ENCODE measurements at places on chromosomes 7 and 10.

DNA sequence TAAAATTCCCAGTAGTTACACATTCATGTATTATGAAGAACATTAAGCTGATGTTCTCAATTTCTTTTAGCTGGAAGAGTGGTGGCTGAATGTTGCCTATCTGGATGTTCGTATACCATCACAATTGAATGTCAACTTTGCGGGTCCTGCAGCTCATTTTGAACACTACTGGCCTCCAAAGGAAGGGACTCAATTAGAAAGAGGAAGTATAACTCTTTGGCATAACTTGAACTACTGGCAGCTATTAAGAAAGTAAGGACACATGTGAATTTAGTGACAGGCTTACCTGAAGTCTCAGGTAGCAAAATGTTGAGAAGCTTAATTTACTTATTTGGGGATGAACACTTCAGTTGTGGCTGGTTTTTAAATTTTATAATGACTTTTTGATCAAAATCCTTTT is 15.9 kb downstream of the CROT start:
- DNase-seq = no peak

DNA sequence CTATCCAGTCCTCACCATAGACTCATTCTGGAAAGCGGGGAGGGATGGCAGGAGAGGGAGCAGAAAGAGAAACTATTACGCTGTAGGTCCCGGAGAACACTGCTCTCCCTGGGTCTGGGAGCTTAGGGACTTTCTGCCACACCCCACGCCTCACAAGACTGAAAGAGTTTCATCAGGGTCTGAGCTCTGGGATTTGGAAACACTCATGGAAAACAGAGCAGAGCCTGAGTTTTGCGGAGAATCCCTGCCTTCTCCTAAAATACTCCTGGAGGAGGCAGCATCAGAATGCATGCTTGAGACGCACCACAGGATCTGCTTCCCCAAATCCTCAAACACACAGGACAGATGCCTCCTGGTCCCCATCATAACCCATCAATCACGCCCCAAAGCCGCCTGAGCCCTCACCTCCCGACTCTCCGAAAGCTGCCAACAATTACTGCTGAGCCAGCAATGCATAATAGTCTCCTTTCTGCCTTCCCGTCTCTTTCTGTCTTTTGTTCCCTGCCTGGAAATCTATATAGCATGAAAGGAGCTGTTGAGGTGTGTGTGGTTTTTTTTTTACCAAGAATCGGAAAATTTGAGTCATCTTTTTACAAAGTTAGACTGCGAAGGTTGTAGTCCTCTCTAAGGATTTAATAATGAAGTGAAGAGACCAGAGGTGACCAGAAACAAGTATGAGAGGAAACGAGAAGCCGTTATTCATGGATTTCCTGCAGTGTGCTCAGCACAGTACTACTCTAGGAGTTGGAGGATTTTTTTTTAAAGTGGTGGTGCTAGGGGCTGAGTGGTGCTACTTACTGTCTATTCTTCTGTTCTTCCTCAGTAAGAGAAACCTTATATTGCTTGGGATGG is 37.7 kb downstream of the ASB13 start:
- DNase-seq = peak; percentile 65

- no peak for DNase-seq
These were observed 107.3 kb upstream of the STARD3NL start for GRCh38 chr7:38070718-38071117.

DNA sequence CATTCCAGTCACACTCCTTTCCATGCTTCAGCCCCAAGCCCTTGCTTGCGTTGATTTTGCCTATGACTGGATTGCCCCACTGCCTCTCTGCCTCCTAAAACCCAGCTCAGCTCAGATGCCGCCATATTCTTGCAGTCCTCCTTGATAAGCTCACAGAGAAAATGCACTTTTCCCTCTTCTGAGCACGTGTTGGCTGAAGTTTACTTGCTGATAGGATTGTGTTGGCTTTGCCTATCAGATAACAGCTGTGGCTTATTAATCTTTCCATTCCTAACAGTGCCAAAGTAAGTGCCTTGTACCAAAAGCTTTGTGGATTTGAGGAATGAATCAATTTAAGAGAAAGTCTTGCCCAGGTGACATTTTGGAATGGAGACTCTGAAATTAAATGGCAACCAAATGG is 249.2 kb downstream of the PHTF2 start:
- no peak for DNase-seq

DNA sequence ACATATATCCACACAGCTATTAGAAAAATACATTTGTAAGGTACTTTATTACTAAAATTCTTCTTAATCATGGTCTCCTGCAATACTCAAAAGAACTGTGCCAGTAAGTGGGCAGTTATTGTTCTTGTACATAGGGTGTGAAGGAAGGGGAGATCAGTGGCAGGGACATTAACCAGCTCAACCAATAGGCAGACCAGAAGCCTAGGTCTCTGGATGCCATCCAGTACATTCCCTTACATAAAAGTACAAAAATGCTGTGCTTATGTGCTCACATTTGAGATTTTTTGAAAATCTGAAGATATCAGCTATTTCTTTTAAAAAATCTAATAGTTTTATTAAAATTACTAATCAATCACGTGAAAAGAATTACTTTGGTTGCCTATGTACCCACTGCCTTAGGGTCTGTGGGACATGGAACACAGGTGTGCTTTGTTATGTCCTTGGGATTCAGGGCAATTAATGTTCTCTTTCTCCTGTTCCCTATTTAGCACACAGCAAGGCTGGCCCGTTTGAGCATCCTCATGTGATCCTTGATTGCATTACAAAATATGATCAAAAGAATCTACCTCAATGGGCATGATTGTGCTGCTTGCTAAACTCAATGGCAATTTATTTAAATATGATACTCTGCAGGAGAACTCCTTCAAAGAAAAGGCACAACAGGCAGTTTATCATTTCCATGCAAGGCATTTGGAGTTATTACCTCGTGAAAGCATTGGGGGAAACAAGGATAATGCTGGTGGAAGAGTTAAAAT is 22.7 kb downstream of the TWIST1 start:
- DNase-seq = no peak

GRCh38 chr10:94645285-94645684 is 38.2 kb upstream of the CYP2C18 start:
- DNase-seq = no peak

- peak; percentile 47 for DNase-seq
These were observed 3.0 kb downstream of the SMARCD3 start for GRCh38 chr7:151245360-151246101.

- no peak for DNase-seq
These were observed 4.5 kb upstream of the CCDC3 start for GRCh38 chr10:13006037-13006436.

DNA sequence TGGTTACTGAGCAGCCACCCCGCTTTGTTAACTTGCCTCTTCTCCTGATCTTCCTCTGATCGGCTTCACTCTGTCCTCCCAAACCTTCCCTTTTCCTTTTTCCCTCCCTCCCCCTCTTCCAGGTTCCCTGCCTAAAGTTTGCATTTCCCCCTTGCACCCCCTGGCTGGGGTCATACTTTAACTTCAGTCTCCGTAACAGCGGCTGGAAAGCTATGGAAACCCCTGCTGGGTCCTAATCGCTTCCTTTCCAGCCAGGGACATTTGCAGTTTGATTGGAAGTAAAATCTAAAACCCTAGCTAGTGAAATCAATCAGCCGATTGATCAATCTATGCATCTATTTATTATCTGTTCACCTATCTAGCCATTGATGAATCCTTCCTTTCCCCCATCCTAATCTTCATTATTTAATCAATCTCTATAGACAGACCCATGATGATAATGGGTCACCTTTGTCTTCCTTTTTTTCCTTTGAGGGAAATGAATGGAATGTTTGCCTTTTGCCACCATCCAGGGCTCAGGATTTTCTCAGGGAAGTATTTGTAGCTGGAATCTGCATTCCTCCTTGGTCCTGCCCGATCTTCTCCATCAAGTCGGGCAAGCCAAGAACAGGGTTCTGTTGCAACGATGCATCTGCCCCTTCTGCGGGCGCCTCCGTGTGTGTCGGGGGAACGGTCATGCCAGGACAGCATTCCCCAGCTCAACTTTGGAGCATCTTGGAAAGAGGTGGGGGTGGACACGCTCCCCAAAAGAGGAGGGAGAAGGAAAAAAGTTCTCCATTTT is 8.8 kb downstream of the GATA3 start:
- no peak for DNase-seq

GRCh38 chr10:59799421-59799820 is 46.2 kb upstream of the MRLN start:
- no peak for DNase-seq

- no peak for DNase-seq
These were observed 650 bp upstream of the TM9SF3 start for GRCh38 chr10:96587264-96588059.

DNA sequence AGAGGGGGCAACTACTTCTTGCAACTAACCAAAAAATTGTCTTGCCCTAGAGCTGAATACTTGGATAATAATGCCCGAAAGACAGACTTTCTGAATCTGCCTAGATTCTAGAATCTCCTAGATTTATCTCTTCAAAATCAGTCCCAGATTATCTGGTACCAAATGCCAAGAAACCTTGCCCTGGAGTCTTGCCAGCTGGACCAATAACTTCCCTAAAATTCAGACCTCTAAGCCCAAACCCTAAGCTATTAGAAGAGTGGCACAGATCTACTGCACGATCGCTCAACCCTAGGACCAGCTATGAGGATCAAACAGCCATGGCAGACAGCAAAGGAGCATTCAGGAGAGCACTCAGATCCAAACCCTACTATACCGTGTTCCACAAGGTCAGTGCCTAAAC is 45.0 kb downstream of the ARMH3 start:
- DNase-seq = no peak

DNA sequence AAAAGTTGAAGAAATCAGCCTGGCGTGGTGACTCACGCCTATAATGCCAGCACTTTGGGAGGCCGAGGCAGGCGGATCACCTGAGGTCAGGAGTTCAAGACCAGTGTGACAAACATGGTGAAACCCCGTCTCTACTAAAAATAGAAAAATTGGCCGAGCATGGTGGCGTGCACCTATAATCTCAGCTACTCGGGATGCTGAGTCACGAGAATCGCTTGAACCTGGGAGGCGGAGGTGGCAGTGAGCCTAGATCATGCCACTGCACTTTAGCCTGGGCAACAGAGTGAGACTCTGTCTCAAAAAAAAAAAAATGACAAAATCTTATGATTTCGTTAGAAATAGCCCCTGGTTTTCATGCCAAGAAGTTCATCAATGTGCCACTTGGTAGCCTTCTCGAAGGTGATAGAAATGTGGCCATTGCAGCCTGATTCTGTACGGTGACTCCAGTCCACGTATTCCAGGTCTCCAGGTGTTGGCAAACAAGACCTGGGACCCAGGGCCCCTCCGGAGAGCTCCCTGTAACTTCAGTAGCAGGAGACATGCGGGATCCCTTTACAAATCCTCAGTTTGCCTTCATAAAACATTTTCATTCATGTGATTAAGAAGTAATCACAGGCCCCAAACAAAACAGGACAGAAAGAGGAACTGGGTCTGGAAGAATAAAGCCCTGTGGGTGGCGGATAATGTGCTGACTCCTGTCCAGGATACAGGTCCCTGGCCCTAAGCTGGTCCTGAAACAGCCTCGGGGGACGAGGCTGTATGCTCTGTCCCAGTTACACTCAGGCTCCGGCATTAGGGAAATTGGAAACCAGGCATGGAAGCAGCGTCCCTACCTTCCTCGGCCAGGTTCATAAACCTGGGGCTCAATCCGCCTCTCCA is 207.3 kb upstream of the SH2B2 start:
- DNase-seq = no peak

GRCh38 chr7:129829737-129830631 is 122.8 kb downstream of the UBE2H start:
- peak; percentile 69 for DNase-seq

GRCh38 chr10:104735757-104736391 is 94.8 kb downstream of the SORCS3 start:
- no peak for DNase-seq

GRCh38 chr7:131329176-131329570 is 1.5 kb downstream of the MKLN1 start:
- no peak for DNase-seq

GRCh38 chr7:141950806-141951205 is 4.0 kb upstream of the CLEC5A start:
- DNase-seq = no peak

- no peak for DNase-seq
These were observed 10.5 kb downstream of the ZNF282 start for GRCh38 chr7:149205690-149206381.

DNA sequence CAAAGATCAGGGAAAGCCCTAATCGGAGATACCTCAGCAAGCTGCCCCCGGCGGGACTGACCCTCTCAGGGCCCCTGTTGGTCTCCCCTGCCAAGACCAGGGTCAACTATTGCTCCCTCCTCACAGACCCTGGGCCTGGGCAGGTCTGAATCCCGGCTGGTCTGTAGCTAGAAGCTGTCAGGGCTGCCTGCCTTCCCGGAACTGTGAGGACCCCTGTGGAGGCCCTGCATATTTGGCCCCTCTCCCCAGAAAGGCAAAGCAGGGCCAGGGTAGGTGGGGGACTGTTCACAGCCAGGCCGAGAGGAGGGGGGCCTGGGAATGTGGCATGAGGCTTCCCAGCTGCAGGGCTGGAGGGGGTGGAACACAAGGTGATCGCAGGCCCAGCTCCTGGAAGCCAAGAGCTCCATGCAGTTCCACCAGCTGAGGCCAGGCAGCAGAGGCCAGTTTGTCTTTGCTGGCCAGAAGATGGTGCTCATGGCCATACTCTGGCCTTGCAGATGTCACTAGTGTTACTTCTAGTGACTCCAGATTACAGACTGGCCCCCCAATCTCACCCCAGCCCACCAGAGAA is 24.1 kb downstream of the TBATA start:
- no peak for DNase-seq

DNA sequence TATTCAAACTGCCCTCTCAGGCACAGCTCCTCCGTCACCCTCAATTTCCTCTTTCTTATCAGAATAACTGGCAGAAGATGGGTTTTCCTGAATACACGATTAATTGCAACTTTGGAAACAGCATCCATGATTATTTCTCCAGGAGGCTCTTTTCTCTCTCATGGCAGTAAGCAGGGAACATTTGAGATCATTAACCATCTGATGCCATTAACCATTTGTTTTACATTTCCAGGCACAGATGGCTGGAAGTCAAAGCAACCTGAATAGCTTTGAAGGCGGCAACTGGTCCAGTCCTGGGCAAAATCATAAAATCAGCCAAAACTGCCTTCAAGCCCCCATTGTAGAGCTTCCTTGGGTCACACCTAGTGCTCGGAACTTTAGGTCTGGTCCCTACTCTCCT is 289.5 kb upstream of the AOAH start:
- DNase-seq = no peak

DNA sequence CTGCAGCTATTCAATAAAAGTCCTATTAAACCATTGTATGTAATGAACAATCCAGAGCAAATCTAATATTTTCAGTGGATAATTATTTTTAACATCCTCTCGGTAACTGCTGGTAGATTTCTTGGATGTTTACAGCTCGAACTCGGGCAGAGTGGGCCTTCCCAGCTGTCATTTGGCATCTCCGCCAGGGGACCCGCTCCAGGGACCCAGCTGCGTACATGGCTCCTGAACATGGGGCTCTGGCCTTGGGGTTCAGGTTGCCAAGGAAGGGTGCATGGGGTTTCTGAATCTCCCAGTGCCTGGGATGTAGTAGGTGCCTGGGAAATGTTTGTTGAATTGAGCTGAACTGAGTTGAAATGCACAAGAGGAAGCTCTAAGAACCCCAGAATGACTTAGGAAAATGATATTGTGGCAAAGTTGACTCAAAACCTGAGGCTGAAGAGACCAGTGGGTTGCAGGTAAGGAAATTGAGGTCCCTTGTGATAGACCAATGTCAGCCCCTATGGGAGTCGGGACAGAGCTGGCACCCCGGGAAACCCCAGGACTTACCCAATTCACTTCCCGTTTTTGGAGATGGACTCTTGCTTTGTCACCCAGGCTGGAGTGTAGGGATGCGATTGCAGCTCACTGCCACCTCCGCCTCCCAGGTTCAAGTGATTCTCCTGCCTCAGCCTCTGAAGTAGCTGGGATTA is 228.4 kb downstream of the CUX1 start:
- no peak for DNase-seq

- DNase-seq = no peak
These were observed 7.5 kb downstream of the EPDR1 start for GRCh38 chr7:37927773-37928444.

Measured in left hindlimb (tissue), 1 donor.